Kidney tubule cell (primary cell): ENCODE measurements at places on chromosomes 3 and 15.

DNA sequence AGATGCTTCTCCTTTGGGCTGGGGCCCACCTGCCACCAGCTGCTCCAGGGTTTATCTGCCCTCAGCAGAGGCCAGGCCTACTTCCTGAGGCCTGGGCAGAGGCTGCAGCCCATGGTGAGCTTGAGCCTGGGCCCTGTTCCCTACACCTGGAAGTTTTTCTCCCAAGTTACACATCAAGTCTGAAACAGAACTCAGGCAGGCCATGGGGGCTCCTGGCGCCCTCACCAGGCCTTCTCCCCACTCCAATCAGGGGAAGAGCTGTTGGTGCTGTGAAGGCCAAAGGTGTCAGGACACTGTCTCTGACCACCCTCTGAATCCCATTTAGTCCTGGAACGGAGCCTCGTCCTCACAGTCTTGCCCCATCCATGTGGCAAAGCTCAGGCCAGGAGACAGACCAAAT, 7.3 kb downstream of the VWA5B2 start:
- DNase-seq, result no peak

DNA sequence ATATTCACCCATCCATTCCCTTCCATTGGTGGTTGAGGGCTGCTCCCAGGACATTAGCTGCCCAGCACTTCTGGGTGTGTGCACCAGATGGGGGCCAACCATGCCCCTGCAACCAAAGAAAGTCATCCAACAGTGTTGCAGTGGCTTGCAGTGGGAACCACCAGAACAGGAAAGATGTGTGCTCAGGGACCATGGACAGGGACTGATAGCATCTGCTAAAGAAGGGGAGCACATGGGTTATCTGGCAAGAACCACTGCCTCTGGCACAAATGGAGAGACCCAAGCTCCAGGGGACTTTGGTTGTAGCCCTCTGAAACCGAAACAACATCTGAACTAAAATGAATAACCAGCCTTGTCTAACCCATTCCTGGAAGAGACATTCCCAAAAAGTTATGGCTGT, 8.1 kb downstream of the DCLK3 start:
- no peak for DNase-seq

- DNase-seq, result no peak
These were observed 34.9 kb upstream of the LINGO1 start for GRCh38 chr15:77667338-77668234.

DNA sequence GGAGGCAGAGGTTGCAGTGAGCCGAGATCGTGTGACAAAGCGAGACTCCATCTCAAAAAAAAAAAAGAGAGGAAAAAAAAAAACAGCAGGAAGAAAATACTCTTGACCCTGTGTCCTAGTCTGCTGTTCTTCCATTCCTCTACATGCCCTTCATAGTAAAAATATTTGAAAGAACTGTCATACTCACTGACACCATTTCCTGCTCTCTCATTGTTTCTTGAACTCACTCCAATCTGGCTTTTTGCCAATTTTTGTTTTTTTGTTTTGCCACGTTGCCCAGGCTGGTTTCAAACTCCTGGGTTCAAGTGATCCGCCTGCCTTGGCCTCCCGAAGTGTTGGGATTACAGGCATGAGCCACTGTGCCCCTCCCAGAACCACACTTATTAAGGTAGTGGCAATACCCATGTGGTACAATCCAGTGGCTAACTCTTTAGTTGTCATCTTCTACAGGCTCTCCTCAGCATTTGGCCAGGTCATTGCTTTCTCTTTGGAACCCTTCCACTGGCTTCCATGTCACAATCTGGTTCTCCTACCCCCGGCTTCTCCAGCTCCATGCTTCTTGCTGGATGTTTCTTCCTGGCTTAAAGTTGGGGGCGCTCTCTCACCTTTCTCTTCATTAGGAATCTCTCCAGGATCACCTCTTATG, 238.2 kb upstream of the C2CD4B start:
- DNase-seq, result peak; percentile 88

GRCh38 chr15:70830615-70831014, 23.3 kb downstream of the LARP6 start:
- peak; percentile 81 for DNase-seq

GRCh38 chr3:130557336-130558035, 40.5 kb downstream of the COL6A6 start:
- no peak for DNase-seq

DNA sequence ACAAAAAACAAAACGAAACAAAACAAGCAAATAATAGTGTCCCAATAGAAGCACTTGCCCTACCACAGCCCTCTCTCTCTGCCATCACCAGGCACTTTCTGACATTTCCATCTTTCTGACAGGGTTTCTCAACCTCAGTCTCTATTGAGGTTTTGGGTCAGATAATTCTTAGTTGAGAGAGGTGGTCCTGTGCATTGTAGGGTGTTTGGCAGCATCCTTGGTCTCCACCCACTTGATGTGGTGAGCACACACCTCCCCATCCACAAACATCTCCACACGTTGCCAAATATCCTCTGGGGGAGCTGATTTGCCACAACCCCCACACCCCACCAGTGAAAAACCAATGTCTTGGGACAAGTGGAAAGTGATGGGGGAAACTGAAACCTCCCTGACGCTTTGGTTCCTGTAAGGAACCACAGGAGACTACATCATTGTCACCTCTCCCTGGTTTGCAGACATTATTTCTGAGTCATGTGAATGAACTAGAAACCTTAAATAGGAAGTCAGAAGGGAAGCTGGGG, 733.7 kb upstream of the CFAP20DC start:
- DNase-seq, result no peak

GRCh38 chr15:85579957-85580694, 199.7 kb downstream of the AKAP13 start:
- DNase-seq, result peak; percentile 76

DNA sequence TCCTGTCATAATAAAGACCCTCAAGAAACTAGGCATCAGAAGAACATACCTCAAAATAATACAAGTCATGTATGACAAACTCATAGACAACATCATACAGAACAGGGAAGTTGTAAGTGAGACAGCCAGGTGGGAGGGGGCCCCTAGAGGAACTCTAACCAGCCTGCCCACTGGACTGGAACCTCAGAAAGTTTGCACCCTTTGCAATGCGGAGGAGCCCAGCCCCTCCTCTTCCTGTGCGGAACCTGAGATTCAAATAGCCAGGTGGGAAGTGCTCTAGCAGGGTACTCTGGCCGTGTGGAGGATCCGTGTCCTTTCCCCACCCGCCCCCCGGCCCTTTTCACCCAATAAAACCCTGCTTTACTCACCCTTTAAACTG, 387.0 kb upstream of the CBLB start:
- no peak for DNase-seq
